ENCODE measurements at places on chromosomes 16 and 17.

DNA sequence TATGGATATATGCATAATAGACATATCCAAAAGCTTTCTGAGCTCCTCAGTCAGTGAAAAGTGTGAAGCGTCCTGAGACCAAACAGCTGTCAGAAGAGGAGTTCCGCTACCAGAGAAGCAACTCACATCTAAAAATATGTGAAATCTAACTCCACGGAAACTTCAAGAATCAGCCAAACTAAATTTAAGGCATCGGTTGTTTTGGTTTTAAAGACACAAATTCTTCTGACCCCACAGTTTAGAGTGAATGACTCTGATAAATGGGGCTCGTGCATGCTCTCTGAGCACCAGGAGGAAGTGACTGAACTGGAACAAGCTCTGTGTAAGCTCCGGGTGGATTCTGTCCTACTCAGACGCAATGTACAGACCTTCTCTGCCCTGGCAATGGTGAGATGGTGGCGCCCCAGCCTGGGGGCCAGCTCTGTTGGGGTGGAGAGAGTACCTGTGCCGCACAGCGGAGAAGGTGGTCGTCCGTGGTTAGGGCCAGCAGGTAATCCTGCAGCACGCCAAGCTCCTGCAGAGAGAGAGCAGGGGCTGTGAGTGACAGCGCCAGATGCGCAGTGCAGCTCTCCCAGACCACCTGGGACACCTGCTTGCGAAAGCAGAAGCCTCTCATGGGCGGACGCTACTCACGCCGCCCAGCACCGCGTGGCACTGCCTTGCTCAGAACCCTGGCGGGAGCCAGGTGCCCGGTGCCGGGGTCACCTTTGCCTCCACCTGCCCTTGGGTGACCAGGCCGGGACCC, 44.4 kb upstream of the ATP2A3 start:
- DNase-seq = no peak

GRCh38 chr16:57667526-57668262, 412 bp upstream of the ADGRG3 start:
- no peak for DNase-seq

GRCh38 chr17:27593232-27593856, 37.6 kb upstream of the LGALS9 start:
- no peak for DNase-seq

DNA sequence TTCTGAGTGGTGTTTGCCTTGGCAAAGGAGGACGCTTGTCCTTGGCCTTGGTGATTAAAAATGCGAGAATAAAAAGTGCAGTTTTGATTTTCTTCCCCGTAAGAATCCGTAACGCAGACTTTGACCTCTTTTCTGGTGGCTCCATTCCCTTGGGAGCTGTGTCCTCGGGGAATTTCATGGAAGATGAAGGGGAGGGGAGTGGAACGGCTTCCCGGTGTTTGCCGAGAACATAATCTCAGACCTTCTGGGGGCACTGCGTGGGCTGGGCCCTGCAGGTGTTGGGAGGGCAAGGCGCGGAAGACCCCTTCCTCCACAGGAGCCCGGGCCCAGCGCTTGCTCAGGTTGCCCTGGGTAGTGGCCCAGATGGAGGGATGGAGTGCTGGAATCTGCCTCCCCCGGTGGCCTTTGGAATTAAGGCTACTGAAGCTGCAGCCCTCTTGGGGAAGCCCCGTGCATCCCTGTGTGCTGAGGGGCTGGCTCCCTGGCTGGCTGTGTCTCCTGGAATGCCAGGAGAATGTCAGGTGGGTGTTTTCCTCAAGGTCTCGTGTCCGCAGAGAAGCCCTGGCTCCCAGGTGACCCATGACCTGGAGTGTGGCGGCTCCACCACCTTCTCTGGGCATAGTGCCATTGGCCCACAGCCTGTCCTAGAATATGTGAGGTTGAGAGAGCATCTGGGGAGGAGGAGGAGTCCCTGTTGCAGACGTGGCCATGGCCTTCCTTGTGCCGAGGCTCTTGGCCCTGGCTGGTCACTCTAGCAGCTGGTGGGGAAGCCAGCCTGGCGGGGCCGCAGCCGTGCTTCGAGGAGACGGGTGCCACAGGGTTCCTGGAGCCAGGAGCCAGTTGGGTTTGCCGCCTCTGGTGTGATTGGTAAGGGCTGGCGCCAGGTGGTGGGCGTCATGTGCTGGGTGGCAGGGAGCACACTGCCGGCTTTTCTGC, 3.1 kb downstream of the BAIAP2 start:
- DNase-seq = no peak

DNA sequence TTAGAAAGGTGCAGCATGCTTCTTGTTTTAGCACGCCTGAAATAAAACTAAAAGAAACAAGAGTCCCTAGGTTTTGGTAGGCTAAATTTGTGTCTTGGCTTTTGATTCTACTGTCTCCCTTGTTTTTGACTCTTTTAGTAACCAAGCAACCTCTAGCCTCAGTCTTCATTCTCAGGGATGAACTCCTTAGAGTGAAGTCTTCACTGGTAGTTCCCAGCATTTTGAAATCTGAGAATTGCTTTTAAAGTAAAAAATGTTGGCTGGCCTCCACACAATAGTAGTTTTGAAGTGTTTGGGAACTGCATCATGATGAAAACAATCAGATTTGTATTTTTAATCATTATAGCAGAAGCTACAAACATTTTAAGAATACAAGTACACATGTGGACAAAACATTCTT, 6.1 kb upstream of the CDR2 start:
- DNase-seq = no peak

- no peak for DNase-seq
These were observed 6.3 kb upstream of the MAPK7 start for GRCh38 chr17:19372011-19372370.

DNA sequence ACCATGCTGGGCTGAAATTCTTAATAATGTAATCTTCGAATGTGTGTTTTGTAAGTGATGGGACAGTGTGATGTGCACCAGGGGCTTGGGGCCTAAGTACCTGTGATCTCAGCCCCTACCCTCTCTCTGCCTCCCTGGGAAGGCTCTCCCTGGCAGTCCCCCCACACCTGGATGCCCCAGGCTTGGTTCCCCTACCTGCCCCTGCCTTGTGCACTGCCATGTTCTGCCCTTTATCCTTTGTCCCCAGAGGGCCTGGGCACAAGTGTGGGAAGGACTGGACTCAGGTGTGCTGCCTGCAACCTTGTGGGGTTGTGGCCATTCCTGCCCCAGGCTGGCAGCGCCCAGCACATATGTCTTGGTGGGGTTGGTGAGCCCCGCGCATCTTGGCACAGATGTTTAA, 55.4 kb upstream of the CREBBP start:
- no peak for DNase-seq

- no peak for DNase-seq
These were observed at the start of gene RAC3 for GRCh38 chr17:82031303-82031884. TSS of gene RAC3 (plus strand) at chr17:82031678. CDS start at chr17:82031762, 84 bp downstream.

DNA sequence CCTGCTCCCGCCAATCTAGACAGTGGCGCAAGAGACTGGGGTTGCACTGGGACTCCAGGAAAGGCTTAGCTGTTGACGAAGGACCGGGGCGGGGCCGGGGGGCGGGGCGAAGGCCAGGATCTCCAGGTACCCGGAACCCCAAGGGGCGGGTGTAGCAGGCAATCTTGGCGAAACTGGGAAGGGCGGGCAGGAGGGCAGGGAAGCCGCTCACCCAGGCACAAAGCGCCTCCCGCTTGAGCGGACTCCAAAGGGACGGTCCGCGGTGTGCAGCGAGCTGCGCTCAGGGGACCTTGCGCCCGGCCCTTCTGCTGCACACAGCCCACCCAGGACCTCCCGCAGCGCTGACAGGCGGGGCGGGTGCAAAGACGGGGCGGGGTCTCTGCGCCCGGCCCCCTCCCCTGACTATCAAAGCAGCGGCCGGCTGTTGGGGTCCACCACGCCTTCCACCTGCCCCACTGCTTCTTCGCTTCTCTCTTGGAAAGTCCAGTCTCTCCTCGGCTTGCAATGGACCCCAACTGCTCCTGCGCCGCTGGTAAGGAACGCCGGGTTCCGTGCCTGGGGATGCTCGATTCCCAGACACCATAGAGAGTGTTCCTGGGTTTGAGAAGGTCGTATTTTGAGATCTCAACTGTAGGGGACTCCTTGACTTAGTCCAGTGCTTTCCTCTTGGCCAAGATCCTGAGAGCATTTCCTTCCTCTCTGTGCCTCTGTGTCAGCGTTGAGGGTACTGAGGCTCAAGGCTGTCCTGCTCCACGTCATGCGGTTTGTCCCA, at the start of gene MT1F:
MT1F (plus strand) TSS at position 405 of the 772 bp plus-strand sequence; CDS start at position 505, 100 bp downstream.
- DNase-seq = peak; percentile 44

DNA sequence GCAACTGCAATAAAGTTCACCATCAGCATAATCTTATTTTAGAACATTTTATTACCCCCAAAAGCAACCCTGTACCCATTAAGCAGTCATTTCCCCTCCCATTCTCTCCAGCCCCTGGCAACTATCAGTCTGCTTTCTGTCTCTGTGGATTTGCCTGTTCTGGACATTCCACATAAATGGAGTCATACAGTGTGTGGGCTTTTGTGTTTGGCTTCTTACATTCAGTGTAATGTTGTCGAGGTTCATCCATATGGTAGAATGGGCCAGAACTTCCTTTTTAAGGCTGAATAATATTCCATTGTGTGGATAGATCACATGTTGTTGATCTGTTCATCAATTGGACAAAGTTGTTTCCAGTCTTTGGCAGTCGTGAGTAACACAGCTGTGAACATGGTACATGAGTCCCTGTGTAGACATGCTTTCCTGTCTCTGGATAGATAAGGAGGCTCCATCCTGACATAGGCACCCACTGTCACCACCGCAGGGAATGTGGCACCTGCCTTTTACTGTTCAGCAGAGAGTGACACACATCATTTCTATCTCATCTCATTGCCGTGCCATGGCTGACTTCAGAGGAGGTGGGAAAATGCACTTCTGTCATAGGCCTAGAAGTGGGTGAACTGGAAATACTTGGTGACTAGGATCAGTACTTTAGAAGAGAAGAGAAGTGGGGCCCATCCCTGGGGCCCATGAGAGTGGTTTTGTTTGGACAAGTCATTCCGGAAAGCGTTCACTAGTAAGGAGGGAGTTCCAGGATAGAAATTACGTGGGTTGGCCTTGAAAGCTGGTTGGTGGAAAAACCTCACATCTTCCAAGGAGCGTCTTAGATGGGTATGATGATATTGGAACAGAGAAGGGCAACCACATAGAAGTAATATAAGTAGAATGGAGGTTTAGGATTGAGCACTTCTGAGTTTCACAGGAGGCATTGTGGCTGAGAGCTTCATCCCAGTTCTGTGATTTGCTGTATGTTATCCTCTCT, 25.8 kb downstream of the EPN2 start:
- peak; percentile 81 for DNase-seq

- no peak for DNase-seq
These were observed 459.9 kb upstream of the EEF2KMT start for GRCh38 chr16:5557448-5557847.

GRCh38 chr17:82113941-82114340, 15.9 kb upstream of the FASN start:
- DNase-seq = no peak

GRCh38 chr17:55140809-55141208, 124.0 kb upstream of the HLF start:
- DNase-seq = no peak

DNA sequence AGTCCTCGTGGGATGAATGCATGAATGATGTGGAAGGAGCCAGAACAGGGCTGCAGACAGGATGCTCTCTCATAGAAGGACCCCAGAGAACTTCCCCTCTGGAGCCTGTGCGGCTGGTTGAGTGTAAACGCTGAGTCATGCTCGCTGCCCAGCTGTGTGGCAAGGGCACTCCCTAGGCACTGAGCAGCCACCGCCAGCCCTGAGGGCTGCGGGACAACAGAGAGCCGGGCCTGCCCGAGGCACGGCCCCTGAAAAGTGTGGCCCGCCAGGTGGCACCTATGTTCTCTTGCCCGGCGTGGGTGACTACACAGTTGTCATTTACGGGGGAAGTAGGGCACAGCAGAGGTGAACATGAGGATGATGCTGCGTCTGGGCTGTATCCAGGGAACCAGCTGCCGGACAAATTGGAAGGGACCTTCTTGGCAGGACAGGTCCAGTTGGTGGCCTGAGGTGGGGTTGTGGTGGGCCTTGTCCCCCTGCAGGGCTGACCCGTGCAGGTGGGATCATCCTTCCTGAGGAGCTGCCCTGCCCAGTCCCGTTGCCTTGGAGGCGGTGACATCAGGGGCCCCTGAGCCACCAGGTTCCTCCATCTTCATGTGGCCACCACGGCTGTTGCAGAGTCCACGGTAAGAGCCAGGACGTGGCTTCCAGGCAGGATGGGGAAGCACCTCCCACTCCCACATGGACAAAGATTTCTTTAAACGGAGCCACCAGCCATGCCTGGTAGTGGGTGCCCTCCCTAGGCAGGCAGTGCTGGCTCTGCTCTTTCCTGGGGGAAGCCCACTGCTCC, 94.8 kb upstream of the CBX4 start:
- DNase-seq = no peak

DNA sequence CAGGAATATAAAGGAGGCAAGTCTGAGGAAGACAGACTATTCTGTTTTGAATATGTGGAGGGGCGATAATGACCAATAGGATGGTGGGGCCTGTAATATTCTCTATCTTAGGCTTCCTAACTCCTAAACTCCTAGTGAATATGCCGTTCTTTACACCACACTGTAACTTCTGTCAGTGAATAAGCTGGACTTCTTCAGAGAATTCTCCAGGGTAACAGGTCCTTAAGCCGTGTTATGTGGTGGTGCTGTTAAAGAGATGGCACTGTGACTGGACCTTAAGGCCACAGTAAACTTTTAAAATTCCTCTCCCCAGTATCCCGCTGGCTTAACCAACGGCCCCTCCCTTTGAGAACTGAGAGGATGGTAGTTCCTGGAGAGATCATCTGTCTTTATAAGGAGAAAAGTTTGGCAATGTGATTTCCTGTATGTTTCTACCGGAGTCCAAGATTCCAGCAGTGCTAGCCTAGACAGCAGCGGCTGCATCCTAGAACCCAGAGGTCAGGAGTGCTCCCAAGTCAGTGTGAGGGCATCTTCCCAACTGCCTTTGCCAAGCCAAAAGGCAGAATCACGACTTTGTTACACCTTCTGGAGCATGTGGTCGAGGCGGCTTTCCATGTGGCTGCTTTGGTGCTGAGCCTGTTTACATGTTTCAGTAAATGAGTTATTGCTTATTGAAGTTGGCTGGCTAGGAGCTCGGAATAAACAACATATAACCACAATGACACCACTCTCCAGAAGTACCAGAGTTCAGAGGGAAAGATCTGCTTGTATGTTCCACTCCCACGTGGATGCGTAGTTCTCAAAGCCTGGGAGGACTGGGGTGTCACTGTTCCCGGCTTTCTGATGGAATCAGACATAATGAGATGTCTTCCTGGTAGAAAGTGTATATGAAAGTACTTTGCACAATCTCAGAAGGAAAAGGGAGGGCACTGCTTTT, 41.0 kb downstream of the TUBD1 start:
- DNase-seq = peak; percentile 86
